ENCODE measurements at places on chromosomes 2 and 18.

DNA sequence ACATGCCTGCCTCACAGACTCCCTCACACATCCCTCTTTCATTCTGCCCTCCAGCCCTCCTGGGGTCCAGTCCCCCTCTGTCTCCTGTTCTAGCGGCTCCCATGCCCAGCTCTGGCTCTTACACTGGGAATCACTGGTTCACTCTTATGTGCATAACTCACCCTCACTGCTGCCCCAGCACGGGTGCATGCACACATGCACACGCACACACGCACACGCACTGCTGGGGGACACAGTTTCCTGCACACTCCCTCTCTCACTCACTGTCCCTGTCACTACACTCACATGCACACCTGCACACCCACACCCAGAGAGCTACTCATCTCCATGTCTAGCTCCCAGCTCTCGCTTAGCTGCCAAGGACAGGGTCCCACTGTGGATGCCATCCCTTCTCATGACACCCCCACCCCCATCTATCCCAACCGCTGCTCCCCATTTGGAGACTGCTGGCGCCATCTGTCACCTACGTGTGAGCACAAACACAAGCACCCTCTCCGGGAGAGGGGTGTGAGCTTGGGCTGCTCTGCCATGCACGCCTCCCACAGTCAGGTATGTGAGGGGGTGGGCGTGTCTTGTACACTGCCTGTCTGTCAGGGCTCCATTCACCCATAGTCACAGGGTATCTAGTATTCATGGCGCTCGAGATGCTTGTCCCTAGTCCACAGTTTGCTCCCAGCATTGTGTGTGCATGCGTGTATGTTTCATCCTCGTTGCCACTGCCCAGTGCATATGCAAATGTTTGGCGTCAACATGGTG, 1.8 kb downstream of the ASIC4 start:
- ATAC-seq: no peak

- ATAC-seq: no peak
These were observed 714.2 kb downstream of the SUCLG1 start for GRCh38 chr2:83744855-83745254.

DNA sequence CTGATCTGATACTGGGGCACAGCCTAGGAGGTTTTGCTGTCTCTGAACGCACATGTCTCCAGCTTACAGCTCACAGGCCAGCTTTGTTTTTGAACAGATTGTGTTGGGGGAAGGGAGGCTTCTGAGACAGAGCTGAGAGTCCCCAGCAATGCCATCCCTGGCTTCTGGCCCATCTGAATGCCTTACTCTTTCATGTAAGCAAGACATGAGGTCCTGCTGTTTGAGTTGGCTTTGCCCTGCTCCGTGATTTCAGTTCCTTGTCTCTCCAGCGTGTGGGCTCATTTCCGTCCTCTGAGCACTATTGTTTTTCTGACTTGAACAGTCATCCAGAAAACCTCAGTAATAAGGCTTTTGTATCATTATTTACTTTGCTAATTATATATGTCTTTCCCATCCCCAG, 194.9 kb upstream of the TNP1 start:
- ATAC-seq: no peak

DNA sequence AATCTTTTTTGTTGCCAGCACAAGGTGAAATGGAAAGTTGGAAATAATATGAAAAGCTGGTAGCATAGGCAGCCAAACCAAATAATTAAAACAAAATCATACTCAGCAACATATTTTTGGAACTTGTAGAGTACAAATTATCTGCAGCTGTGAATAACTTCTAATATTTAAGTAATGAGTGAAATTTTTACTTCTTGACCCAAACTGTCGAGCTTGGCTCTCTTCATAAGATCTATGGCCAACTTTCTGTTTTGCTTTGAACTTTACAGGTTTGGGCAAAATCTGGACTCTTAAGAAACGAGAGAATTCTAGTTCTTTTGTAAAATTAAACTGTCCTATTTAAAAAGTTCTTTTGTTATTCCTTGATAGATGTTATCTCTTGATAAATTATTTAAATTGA, 25.6 kb upstream of the CCDC102B start:
- ATAC-seq: no peak

DNA sequence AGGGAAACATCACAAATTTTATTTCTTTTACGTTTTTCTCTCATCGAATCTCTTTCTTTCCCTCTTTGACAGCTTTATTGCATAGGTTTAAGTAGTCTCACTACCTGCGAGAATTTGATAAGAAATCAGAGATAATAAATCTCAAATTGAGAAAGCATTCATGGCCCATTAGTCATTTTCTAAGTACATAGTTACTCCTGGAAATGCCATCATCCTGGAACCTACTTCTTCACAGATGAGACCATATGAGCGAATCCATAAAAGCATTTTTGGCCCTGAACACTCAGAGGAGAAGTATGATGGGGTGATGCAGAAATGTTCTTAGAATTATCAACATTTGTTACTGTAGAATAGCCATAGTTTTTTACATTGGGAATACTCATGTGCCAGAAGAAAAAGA, 138.0 kb upstream of the ARHGAP28 start:
- no peak for ATAC-seq

DNA sequence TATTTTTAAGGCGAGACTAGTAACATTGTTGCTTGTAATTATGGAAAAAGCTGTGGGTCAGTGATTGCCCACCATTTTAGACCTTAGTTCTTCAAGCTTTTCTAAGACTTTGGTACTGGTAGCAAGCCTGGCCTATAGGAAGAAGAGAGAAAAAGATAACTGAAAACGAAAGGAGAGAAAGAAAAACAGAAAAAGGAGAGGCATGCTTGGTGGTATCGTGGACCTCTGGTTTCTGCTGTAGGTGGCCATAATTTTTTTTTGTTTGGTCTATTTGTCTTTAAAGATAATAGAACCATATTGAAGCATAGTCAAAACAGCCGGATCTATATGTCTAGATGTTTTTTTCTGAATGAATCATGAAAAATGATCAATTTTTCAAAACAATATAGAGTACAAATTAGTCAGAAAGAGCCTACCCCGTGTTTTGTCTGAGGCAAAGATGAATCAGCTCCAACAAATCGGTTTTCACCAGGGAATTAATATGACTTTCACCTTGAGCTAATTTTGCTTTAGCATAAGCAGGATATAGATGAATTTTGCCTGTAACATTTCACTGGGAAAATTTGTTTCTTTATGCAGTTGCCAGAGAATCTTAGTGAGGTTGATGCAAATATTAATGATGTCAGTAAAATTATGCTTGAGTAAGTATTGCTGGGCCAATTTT, 45.7 kb downstream of the CCDC85A start:
- no peak for ATAC-seq

DNA sequence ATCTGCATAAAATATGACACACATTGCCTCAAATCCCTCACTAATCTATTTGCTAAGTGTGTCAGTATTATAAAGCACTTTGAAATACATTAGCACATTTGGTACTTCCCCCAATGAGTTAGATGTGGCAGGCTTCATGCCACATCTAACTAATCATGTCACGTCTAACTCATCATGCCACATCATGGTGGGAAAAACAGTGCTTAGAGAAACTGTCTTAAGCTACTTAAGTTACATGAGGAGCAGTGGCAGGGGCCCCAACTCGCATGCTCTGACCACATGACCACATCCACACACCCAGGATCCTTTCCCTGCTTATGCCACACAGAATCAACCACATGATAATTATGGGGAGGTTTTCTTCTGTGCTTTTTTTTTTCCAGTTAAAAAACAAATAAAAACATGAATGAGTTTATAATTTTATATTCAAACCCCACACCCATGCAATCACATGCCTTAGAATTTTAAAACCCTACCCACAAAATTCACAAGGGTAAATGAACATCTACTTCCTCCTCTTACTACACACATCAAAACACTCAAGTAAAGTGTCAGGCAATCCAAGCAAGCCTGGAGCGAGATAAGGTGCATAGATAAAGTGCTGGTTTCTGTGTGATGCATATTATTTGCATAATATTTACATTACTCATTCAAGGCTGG, 1.6 kb downstream of the ABCA12 start:
- no peak for ATAC-seq

GRCh38 chr2:38017836-38018235, 58.1 kb downstream of the CYP1B1 start:
- no peak for ATAC-seq

DNA sequence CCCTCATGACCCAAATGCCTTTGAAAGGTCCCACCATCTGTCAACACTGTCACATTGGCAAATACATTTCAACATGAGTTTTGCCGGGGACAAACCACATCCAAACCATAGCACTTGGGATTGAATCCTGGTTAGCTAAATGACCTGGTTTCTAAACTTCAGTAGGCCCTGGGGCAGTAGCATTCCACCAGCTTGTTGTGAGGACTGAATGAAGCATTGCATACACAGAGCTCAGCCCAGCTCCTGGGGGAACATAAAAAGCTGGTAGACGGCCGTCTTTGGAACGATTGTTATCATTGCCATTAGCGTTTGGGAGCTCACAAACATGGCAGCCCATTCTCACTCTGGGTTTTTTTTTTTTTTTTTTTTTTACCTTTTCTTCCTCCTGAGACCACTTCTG, 57.5 kb upstream of the CXCR4 start:
- no peak for ATAC-seq

- no peak for ATAC-seq
These were observed 154.6 kb upstream of the CDH2 start for GRCh38 chr18:28331551-28331950.

DNA sequence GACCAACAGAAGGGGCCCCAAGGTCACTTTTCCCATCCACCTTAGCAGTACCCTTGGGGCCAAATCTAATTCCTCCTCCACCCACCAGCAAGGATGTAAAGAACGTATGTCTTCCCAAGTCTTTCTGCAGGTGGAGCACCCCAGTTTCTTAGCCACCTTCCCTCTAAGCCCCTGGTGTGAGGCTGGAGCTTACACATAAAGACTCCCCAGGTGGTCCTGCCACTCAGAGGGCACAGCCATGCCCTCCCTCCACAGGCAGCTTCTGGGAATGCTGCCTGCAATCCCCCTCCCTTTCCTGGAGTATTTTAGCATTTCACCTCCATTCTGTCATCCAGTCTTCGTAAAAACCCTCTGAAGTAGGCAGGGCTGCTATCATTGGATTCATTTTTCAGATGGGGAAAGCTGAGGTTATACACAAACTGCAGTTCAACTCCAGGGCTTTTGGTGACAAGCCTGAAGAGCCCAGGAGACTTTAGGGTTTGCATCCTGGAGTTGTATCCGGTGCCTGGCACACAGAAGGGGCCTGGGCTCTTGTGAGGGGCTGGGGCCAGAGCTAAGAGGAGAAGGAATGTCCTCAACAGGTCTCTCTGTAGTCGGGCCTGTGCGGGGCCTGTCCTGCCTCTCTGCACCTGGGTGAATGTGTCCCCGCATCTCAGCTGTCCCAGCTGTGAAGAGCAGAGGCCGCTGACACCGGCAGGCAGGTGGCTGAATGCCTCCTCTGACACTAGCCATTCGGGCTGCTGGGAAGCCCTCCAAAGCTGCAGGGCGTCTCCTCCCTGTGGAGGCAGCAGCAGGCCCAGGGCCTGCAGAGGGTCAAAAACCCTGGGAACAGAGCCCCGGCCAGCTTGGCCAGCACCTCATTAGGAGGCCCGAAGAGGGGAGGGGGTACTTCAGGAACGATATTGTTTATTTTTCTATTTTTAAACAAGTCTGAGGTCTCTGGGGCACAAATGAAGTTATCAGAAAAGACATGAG, 27.6 kb downstream of the CIB4 start:
- peak; percentile 26 for ATAC-seq

- ATAC-seq: no peak
These were observed 3.5 kb upstream of the BCL2 start for GRCh38 chr18:63322908-63323634.

DNA sequence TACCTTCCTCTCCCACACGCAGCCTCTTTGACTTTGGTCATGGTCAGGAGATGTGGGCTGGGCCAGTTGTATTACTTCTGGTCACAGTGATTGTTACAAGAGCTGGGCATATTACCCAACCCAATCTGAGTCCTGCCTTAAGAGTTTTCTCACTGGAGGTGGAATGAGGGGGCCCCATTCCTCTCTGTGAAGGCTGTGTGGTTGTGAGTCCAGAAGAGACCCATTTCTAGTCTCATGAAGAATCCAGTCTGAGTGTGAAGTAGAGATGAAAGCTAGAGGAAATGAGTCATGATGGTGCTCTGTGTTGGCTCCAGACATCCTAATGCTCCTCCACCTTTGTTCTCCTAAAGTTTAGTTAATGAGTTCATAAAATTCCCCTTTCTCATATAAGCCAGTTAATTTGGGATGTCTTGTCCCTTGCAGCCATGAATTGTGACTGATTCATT, 50.8 kb upstream of the RASGRP3 start:
- ATAC-seq: no peak

DNA sequence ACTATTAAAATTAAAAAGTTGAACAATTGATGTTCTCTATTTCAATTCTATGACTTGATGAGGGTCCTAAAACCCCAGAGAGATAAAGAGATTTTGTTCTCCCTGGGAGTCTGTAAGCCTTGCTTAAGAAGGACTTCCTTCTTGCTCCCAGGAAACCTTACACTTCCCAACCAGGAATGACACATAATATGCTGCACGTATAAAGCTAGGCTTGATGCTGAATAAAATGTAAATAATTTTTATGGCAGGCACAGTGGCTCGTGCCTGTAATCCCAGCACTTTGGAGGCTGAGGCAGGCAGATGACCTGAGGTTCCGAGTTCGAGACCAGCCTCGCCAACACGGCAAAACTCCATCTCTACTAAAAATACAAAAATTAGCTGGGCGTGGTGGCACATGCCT, 27.8 kb downstream of the SPIRE1 start:
- ATAC-seq: no peak

DNA sequence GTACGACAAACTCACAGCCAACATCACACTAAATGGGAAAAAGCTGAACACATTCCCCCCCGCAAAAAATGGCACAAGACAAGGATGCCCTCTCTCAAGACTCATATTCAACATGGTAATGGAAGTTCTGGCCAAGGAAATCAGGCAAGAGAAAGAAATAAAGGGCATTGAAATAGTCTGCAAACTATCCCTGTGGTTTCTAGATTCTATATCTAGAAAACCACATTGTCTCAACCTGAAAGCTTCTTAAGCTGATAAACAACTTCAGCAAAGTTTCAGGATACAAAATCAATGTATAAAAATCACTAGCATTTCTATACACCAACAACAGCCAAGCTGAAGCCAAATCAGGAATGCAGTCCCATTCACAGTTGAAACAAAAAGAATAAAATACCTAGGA, 294.6 kb upstream of the CYP26B1 start:
- ATAC-seq: no peak

DNA sequence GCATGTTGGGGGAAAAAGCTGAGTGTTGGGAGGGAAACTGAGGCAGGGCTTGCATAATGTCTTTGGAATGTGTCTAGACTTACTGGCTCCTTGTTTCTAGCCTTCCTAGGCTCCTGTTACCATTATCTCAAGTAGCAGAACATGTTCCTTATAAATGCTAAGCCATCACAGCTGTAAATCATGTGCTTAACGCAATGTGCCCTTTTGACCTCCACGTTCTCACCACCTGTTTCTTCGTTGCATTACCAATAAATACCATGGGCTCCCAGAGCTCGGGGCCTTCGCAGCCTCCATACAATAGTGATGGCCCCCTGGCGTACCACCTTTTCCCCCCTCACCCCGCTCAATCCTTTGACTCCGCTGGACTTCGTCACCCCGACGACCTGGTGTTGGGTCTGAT, 54.0 kb upstream of the CWC22 start:
- no peak for ATAC-seq

GRCh38 chr2:74146929-74147726, 584 bp downstream of the BOLA3 start:
- peak; percentile 9 for ATAC-seq

All from gastroesophageal sphincter (tissue), 4 donors.